ENCODE measurements at places on chromosomes 3 and 15.

DNA sequence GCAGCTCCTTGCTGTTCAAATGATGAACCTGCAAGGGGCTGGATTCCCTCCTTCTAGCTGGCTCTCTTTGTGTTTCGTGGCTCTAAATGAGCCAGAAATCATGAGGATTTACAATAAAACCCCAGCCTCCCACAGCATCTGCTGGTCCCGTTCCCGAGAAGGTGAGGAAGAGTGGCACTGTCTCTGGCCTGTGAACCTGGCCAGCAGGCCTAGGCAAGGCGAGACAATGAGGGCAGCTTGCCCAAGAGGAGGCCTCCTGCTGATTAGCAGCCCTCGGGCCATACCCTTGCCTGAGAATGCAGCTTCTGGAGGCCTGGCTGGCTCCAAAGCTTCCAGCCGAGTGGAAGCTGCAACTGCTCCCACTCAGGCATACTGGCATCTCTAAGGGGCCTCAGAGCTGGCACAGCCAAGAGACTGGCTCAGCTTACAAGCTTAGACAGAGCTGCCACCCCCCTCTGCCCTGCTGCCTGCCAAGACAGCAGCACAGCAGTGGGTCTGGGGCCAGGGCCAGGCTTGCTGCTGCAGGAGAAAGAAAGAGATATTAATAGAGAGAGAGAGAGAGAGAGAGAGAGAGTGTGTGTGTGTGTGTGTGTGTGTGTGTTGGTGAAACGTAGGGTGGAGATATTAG lies 76.5 kb downstream of the HMG20A start:
- no peak for DNase-seq

DNA sequence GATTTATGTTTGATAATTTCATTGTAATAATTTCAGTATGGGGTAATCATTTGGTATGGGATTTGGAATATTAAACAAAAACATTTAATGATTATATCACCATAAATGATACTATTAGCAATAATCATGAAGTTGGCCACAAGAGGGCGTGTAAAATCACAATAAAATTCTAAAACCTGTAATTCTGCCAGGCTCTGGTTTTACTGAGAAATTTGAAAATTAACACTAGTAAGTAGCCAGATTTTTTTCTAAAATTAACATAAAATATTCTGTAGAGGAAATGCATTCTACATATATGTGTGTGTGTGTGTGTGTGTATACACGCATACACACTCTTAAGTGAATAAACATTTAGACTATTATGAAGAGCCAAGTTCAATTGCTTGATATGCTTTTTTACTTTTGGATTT lies 40.5 kb downstream of the FEZF2 start:
- no peak for DNase-seq

GRCh38 chr3:30020380-30020779 lies 586.0 kb upstream of the TGFBR2 start:
- no peak for DNase-seq

- no peak for DNase-seq
These were observed 429.8 kb downstream of the FOXP1 start for GRCh38 chr3:71153713-71154112.
